Omental fat pad (tissue), 4 donors: ENCODE measurements at places on chromosomes 2 and 18.

DNA sequence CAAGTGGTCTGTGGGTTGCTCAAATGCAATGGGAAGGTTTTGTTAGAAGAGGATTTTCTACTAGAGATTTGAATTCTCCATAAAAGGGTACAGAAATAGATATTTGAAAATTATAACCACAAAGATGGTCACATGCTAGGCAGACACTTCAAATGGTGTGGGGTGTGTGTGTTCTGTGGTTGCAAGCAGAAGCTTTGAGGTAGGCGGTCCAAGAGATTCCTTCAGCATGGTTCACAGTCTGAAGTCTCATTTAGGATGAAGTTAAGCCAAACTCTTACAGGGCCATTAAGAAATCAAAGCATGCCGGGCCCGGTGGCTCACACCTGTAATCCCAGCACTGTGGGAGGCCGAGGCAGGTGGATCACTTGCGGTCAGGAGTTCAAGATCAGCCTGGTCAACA lies 38.3 kb upstream of the RMDN2 start:
- DNase-seq = no peak

- DNase-seq = no peak
Observed at GRCh38 chr2:892401-892800, 58.2 kb upstream of the SNTG2 start.

GRCh38 chr18:59799383-59800015 lies 100.3 kb upstream of the PMAIP1 start:
- no peak for DNase-seq

GRCh38 chr2:78315368-78315767 lies 710.1 kb upstream of the REG3G start:
- no peak for DNase-seq

DNA sequence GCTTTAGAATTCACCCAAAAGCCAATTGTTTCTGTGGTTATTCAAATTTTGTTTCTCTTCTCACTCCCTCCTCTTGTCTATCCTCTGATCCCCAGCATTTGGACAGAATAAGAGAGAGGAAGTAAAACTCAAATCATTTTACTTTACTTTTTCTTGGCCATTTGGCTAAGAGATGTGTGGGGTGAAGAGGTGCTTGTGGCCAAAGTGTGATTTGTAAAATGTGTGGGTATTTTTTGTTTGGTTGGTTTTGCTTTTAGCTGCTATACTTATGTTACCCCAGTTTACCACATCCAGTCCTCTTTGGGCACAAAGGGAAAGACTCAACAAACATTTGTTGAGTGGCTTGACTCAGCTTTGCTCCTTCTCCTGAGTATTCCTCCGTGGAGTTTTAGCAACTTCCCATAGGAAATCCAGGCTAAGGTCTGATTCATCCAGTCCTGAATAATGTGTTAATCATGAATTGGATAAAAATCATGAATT lies 109.1 kb upstream of the CYP1B1 start:
- no peak for DNase-seq

DNA sequence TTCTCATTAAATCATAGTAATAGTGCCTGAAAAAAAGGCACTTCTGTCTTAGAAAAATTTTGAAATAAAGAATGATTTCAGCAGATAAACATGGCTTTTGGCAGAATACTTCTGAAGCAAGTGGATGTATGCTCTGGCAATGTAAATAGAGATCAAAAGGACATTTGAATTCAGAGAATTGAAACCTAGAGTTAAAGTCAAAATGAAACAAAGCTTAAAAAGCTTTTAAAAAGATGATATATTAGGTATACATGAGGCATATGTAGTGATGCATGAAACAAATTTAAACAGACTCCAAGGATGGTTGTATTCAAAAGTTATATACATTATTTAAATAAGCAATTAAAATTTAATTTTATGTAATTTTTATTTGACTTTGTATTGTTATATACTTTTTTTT lies 1344.5 kb upstream of the TMEFF2 start:
- no peak for DNase-seq

GRCh38 chr2:128451084-128452023 lies 132.7 kb upstream of the HS6ST1 start:
- DNase-seq = no peak

- no peak for DNase-seq
Observed at GRCh38 chr2:236028066-236028465, 140.1 kb downstream of the GBX2 start.

- no peak for DNase-seq
Observed at GRCh38 chr2:219636941-219637841, 9.8 kb downstream of the SLC4A3 start.

- DNase-seq = no peak
Observed at GRCh38 chr18:54769526-54770464, 58.5 kb upstream of the RAB27B start.

GRCh38 chr18:75054046-75054445 lies 154.9 kb downstream of the PTGR3 start:
- DNase-seq = no peak

- DNase-seq = no peak
Observed at GRCh38 chr2:165032559-165032958, 77.2 kb upstream of the SLC38A11 start.

DNA sequence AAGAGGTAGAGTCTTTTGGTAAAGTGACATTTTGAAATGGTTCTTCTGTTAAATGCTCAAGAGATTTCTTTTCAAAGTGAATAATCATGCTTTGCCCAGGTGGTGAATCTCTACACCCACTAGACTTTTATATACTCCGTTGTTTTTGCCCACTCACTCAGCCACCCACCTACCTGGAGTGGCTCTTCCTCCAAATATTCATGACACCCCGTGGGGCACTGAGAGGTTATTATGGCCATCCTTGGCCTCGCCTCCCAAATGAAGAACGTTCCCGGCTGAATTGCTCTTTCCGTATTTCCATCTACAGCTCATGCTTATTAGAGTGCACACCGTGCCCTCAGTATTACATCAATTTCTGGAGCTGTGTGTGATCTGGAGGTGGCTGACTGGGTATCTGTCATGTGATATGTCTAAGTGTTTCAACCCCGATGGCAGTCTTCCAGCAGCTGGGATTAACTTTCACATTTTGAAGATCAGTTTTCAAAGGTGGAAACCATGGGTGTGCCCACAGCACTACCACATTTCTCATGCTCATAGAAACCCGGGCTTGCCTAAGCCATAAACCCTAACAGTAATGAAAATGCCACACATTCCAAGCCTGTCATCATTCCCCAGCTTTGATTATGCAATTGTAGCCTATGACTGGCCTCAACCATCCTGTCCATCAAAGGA lies 406.6 kb upstream of the MMADHC start:
- DNase-seq = no peak

DNA sequence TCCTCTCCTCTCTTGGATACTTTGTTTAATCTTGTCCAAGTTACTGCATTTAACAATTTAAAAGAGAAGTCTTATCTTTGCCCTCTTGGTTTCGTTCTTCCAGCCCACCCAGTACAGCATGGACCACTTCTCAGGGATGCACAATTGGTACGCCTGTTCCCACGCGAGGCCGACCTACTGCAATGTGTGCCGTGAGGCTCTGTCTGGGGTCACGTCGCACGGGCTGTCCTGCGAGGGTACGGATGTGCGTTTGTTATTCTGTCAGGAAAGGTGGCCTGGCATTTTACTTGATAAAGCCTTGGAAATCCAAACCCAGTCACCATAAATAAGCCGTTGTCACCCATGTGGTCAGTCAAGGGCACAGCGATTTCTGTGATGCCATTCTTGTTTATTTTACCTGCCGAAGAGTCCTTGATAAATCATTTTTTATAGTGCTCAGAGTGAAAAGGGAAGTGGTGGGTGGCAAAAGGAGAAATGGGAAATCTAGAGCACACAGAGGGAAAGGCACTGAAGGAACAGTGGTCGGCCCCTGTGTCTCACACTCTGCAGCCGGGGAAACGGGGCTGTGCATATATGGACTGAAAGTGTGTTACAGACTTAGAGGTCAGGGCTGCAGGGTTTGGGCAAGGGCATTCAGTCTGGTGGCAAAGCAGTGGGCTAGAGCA lies 80.5 kb downstream of the DGKD start:
- peak; percentile 15 for DNase-seq

GRCh38 chr2:190415794-190416775 lies 7.9 kb downstream of the MFSD6 start:
- DNase-seq = no peak

GRCh38 chr18:10351219-10351818 lies 103.1 kb upstream of the APCDD1 start:
- no peak for DNase-seq

DNA sequence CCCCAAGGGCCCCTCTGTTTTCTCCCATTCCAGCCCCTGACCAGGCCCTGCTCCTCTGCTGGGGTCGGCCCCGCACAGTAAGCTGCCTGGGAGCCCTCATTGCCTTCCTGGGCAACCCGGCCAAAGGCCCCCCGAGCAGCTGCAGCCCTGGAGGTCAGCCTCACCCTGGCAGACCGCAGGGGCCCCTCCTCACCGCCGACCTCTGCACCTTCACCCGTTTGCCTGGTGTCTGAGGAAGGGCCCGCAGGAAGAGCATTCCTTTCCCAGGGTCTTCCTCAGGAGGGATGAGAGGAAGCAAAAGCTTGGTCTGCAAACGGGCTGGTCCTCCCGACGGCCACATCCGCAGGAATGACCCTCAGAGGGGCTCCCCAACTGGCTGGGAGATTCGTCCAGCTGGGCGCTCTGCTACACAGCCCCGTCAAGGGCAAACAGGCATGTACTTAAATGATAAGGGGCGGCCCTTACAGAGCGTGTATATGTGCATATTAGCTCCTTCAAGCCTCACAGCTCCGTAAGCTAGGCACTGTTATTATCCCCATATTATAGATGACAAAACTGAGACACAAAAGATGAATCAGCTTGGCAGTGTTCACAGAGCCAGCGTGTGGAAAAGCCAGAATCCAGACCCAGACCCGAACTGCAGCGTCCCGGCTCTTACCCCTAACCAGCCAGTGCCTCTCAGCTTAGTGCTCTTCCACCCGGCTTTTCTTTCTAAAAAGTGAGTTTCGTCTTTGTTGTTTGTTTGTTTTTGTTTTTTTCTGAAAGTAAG lies 52.8 kb downstream of the SLC4A1AP start:
- DNase-seq = no peak

DNA sequence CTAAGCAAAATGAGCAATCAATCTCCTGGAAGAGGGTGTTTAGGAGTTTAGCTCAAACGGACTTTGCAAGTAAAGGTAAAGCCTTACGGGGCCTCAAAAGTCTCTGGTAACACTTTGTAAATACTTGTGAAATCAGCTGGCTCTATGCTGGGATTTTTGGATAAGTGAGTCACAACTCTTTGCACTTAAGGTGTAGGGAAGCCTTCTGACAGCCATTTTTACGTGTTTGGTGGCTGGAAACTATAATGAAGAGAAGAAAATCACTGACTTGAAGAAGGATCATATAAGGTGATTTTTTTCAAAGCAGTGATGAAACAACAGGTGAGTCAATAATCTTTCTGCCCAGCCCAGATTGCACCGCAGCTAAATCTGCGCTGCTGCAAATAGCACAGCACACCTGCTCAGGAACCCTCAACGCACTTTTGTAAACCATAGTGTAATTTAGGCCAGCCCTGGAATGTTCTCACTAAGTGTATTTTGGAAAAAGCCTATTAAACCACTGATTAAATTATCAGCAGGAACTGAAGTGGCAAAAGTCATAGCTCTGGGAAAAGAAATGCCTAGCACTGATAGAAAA lies 218.8 kb downstream of the AGPS start:
- no peak for DNase-seq

DNA sequence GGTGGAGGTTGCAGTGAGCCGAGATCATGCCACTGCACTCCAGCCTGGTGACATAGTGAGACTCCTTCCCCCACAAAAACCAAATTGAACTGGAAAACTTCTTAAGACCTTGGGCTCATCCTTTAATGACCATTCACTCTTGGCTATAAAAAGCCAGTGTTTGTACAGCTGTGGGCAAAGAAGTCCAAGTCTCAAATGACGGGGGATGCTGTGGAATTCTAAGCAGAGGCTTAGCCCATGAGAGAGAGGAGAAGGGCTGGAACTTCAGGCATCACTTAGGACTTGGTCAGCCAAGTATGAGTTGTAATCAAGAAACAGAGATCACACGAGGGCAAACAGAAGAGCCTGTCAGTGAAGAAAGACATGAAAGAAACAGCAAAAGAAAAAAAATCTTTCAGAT lies 79.3 kb upstream of the POU3F3 start:
- no peak for DNase-seq

DNA sequence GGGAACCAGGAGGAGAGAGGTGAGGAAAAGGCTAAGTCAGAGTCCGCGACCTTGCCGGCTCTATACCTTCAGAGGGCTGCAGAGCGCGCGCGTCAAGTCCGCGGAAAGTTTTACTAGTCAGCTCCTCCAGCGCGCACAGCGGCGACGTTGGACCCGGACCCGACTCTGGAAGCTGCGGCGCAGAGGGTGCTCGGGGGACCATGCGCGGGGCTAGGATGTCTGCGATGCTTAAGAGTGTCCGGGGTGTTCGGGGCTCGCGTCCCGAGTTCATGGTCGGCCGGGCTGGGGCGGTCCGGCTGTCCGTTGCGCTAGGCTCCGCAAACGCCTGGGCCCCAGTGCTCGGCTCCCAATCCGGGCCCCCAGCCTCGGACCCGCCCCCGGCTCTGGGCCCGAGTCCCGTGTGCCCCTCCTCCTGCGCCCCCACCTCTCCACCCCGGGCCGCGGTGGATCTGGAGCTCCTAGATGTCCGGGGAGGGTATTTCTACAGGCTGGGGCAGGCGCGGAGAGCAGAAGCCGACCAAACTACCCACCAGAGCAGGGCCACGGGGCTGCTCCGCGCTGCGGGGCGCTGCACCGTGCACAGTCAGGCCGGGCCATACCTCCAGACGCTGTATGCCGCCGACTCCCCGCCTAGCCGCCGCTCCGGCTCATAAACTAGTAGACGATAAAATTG lies at the start of gene LBX2:
Gene LBX2 (minus strand): TSS at position 337 of the 673 bp plus-strand sequence. CDS start 66 bp downstream, at position 271.
- DNase-seq = no peak

DNA sequence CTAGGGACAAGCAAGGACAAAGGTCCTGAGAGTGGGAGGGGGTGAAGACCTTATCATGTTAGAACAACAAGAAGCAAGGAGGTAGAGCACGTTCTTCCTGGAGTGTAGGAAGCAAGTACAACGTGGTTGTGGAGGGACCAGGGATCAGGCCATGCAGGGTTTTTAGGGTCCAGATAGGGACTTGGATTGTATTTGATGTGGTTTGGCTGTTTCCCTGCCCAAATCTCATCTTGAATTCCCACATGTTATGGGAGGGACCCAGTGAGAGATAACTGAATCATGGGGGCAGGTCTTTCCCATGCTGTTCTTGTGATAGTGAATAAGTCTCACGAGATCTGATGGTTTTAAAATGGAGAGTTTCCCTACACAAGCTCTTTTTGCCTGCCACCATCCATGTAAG lies 53.2 kb downstream of the ICA1L start:
- no peak for DNase-seq

DNA sequence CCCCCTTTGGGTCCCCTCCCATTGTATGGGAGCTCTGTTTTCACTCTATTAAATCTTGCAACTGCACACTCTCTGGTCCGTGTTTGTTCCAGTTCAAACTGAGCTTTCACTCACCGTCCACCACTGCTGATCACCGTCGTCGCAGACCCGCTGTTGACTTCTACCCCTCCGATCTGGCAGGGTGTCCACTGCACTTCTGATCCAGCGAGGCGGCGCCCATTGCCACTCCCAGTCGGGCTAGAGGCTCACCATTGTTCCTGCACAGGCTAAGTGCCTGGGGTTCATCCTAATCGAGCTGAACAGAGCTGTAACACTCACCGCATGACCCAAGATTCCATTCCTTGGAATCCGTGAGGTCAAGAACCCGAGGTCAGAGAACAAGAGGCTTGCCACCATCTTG lies 11.0 kb upstream of the CHAC2 start:
- DNase-seq = no peak
